ENCODE measurements at places on chromosomes 16 and 17.

DNA sequence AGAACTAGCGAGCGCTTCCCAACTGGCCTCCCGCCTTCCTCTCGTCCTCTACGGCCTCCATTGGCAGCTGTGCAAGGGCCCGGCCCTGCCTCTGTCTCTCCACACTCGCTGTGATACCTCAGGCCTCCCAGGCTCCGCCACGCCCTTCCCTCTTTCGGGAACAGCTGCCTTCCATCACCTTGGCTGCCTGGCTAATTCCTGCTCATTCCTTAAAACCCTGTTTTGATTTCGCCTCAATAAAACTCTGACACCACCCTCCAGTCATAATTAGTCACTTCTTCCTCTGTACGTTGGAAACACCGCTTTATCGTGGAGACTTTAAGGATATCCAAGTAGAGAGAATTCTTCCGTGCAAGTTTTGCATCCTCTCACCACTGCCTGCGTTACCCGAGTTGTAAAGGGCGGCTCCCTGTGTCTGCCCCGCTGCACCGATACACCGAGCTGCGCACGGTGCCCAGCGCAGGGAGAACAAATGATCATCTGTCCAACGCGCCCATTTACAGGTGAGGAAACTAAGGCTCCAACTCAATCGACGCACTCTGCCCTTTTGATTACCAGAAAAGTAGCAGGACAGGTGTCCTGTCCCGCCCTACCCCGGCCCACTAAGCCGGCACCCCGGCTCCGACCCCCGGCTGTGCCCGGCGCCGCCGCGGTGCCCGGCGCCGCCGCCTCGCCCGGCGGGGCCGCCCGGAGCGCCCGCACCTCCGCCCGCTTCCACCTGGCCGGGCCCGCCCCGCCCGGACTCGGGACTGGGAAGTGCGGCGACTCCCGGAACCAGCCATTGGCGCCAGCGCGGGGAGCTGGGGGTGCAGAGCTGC, 139.7 kb downstream of the SEC14L1 start:
- DNase-seq, result no peak

DNA sequence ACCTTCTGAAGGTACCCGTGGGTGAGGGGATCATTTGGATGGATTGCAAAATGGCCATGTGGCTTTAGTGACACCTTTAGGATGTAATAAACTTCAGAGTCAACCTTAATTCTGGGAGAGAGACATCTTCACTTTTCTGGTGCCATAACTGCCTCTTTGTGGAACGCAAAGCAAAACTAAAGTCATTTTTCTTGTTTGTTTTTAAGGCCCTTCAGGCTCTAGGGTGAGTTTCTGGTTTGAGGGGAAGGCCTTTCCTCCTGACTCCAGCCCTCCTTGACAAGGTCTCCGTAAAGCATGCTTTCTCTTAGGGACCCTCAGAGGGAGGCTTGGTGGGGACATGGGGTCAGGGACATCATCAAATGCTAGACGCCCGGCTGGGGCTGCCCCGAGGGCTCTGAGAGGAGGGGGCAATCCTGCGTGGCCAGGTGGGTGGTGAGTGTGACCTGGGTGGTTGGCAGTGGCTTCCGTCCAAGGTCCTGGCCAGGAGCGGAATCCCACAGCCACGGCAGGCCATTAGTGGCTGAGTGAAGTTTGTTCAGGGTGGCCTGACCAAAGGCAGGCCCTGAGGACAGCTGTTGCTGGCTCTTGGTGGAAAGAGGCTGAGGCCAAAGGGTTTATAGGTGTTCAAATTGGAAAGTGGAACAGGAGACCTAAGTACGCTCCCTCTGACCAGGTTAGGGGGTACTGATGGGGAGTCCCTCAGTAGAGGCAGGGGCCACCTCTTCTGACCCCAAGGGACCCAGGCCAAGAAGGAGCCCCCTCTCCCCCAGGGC, 112.2 kb downstream of the METRNL start:
- peak; percentile 17 for DNase-seq

- peak; percentile 61 for DNase-seq
These were observed at the start of gene IRF8 for GRCh38 chr16:85898521-85899442. TSS of gene IRF8 (plus strand) at chr16:85899162. CDS start at chr16:85903016, 3,854 bp downstream.

DNA sequence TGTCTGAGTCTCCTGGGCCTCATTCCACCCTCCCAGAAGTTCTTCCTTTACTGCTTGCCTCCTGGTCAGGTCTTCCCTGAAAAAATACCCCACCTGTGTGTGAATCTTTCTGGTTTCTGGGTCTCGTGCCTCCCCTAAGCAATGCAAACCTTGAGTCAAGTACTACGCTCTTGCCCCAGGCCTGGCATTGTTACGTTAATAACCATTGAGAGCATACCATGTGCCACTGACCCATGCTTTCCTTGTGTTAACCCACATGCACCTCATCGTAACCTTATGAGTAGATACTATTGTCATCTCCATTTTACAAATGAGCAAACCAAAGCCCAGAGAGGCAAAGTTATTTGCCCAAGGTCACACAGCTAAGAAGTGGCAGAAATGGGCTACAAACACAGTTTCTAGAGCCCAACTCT, 25.4 kb upstream of the TOB1 start:
- no peak for DNase-seq

DNA sequence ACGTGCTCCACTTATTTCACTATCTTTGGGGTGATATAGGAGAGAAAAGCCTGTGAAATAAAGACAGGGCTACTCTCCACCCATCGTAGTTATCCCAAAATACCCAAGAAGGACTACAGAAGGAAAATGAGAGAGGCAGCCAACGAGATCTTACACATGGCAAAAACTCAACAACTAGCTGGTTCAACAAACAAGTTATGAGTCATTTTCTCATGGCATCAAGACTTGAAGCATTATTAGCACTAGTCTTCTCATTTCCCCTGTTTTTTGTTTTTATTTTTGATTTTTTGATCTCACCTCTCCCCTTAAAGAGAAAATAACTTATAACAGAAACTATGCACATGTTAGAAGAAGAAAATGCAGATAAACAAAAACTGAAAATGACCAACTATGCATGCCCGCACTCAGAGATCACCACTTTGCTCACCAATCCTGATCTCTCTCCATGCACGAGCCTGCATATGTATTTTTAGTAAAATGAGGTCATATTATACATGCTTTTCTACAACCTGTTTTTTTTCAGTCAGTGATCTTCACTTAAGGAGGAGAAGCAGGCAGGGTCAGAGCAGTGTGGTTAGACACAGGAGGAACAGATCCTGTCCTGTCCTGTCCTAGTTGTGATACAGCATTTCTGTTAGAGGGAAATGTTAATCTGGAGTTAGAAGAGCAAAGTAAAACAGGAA, 22.8 kb downstream of the FAM117A start:
- DNase-seq, result no peak

GRCh38 chr16:75086281-75086680, 30.3 kb downstream of the LDHD start:
- no peak for DNase-seq

DNA sequence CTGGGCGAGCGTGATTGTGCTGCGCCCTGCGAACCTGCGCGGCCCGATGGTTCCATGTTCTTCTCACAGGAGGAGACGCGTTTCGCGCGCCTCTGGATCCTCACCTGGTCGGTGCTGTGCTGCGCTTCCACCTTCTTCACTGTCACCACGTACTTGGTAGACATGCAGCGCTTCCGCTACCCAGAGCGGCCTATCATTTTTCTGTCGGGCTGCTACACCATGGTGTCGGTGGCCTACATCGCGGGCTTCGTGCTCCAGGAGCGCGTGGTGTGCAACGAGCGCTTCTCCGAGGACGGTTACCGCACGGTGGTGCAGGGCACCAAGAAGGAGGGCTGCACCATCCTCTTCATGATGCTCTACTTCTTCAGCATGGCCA, 1.0 kb downstream of the FZD2 start:
- DNase-seq, result no peak

DNA sequence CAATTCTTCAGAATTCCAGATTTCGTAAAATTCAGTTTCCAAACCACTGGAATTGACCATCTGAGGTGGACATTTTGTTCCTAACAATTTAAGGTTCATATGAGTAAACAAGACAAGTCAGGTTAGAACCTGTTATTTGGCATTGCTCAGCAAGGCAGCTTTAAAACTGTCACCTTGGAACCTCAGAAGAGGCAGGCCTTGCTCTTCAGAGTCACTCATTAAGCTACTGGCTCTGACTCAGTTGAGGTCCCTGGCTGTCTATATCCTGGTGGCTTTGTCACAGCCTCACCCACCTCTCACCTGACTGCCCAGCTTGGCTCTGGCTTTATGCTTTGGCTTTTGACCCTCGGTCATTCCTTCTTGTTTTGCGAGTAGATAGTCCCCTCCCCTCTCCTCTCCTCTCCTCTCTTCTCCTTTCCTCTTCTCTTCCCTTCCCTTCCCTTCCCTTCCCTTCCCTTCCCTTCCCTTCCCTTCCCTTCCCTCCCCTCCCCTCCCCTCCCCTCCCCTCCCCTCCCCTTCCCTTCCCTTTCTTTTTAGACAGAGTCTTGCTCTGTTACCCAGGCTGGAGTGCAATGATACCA, 238.4 kb downstream of the SHISA9 start:
- DNase-seq, result no peak

GRCh38 chr16:30990105-30990504, 5.1 kb downstream of the HSD3B7 start:
- DNase-seq, result no peak

GRCh38 chr17:50660042-50660886, 25.6 kb downstream of the ABCC3 start:
- no peak for DNase-seq

DNA sequence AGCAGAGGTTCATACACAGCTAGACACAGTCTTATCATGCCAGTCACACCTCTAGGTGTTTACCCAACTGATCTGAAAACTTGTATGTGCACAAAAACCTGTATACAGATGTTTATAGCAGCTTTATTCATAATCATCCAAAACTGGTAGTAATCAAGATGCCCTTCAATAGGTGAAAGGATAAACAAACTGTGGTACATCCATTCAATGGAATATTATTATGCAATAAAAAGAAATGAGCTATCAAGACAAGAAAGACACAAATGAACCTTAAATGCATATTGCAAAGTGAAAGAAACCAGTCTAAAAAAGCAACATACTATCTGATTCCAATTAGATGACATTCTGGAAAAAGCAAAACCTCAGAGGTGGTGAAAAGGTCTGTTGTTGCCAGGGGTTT, 47.6 kb upstream of the CNEP1R1 start:
- no peak for DNase-seq

GRCh38 chr17:47660064-47660492, 10.4 kb downstream of the KPNB1 start:
- no peak for DNase-seq

- no peak for DNase-seq
These were observed 77.5 kb downstream of the MRTFB start for GRCh38 chr16:14148569-14148968.

- no peak for DNase-seq
These were observed 142.4 kb upstream of the SOX9 start for GRCh38 chr17:71978435-71978834.

DNA sequence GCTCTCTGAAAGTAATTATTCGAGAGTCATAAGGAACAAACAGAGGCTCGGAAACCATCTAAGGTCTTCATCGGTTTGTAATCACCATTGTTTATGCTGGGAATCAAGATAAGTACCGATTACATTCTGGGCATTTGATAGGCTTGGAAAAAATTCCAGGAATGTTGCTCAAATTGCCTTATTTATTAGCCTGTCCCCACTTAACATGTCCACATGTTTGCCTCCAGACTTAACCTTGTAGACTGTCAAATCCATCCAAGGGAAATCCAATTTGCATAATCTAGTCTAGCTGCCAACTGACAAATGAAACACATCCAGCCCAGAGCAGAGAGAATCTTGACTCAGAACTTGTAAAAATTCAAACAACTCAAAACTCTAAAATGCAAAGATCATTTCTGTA, 51.3 kb upstream of the TMC5 start:
- DNase-seq, result no peak

- no peak for DNase-seq
These were observed 12.5 kb downstream of the ZSCAN32 start for GRCh38 chr16:3388325-3388724.

- DNase-seq, result no peak
These were observed 5.0 kb downstream of the NKD1 start for GRCh38 chr16:50553182-50553710.

- no peak for DNase-seq
These were observed 69.5 kb downstream of the AIPL1 start for GRCh38 chr17:6365200-6365943.

GRCh38 chr17:74089869-74090464, 113.5 kb upstream of the RPL38 start:
- peak; percentile 43 for DNase-seq

All from head of caudate nucleus (tissue), 42 donors.